Amniotic stem cell (primary cell): ENCODE measurements at places on chromosomes 5 and 9.

DNA sequence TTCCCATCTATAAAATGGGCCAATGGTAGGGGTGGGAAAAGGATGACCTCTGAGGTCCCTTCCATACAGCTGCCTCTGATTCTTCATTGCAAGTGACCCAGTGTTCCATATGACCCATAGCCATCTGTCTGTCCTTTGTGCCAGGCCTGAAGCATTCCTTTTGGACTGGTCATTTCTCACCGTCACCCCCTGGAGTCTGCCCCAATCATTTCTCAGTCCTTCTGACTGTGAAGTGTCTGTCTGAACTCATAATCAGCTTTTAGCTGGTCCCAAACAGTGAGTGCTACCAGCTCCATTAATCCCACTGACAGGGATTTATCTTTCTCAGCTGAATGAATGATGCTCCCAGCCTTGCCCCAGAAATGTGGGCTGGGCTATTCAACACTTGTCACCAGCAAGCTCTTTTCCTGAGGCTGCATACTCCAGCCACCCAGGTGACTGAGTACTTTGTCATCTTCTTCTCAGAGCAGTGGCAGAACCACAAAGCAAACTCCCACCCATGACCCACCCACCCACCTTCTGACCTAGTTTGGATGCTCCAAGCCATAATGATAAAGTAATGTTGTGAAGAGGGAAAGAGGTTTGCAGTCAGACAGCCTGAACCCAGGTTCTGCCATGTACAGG is 37.4 kb downstream of the KCNIP1 start:
- no peak for DNase-seq

- no peak for DNase-seq
Observed at GRCh38 chr5:150511578-150512367, 3.8 kb downstream of the NDST1 start.

GRCh38 chr9:109468927-109469326 is 29.2 kb downstream of the PTPN3 start:
- DNase-seq, result no peak

DNA sequence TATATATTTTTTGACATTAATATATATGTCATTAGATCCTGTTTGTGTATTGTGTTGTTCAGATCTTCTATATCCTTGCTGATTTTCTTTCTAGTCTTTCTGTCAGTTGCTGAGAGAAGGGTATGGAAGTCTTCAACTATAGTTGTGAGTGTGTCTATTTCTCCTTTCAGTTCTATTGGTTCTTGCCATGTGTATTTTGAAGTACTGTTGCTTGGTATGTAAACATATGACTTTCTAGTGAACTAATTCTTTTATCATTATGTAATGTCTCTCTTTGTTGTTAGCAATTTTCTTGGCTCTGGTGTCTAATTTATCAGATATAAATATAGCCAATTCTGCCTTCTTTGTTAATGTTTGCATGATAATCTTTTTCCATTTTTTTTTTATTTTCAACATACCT is 84.3 kb upstream of the CAST start:
- DNase-seq, result no peak

DNA sequence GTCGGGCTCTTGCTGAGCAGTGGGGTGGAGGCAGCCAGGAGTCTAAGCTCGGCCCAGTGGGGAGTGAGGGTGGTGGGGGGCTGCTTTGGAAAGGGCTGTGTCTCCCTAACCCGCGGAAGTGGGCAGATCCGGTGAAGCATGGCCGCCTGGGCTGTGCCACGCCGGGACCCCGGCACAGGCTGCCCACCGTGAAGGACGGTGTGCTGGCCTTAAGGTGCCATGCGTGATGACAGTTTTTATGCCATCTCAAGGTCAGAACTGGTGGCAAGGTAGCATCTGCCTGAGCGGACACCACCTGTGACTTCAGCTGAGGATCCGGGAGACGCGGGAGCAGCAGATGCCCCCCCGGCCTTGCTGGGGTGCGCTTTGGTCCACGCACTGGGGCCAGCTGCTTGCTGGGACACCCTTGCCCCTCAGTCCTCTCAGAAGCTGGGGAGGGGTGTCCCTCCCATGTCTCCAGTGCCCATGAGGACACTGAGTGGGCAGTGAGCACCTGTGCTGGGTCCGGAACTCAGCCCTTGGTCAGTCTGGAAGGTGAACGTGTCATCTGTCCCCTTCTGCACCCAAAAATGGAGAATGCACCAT is 53.9 kb downstream of the AHRR start:
- no peak for DNase-seq
